ENCODE measurements at places on chromosomes 11 and 22. TPM values are rescaled to one million over a fixed set of nuclear protein-coding genes. Genes with fewer than 3 reads are reported as not detected.

SPINDOC gene
- total RNA-seq, result 31.4 TPM

SPDYC gene
- total RNA-seq, result not detected

OR51E2 gene
- not detected for total RNA-seq

MRPL23 gene
- total RNA-seq, result 83.6 TPM

CCDC73 gene
- total RNA-seq, result not detected

CTSW gene
- total RNA-seq, result 47.2 TPM

FGF3 gene
- not detected for total RNA-seq

KCTD17 gene
- total RNA-seq, result 23.2 TPM

GAB4 gene
- total RNA-seq, result not detected

Measured in activated naive CD4-positive, alpha-beta T cell treated with anti-CD3 and anti-CD28 coated beads, Interleukin-2, amount 10 ng/mL, durations not matched to agents 5 hours and 36 hours (primary cell).